LNCaP clone FGC (cell line): ENCODE measurements at places on chromosomes 2 and 18.

DNA sequence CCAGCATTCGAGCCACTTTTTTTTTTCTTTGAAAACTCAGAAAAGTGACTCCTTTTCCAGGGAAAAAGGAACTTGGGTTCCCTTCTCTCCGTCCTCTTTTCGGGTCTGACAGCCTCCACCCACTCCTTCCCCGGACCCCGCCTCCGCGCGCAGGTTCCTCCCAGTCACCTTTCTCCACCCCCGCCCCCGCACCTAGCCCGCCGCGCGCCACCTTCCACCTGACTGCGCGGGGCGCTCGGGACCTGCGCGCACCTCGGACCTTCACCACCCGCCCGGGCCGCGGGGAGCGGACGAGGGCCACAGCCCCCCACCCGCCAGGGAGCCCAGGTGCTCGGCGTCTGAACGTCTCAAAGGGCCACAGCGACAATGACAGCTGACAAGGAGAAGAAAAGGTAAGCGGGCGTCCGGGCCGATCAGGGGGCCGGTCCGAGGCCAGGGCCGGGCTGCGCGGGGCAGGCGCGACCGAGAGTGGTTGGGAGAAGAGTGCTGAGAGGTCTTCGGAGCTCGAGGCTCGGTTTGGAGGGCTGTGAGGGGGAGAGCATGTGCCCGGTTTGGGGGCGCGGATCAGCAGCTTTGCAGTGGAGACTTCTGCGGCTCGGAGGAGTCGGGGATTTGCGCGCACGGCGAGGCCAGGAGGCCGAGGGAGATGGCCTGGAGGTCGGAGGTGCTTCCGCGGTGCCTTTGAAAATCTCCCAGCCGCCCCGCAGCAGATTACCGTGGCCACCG lies 502 bp downstream of the EPAS1 start:
- no peak for DNase-seq

- no peak for DNase-seq
Measured at GRCh38 chr2:42118754-42119569, 50.2 kb upstream of the EML4 start.

DNA sequence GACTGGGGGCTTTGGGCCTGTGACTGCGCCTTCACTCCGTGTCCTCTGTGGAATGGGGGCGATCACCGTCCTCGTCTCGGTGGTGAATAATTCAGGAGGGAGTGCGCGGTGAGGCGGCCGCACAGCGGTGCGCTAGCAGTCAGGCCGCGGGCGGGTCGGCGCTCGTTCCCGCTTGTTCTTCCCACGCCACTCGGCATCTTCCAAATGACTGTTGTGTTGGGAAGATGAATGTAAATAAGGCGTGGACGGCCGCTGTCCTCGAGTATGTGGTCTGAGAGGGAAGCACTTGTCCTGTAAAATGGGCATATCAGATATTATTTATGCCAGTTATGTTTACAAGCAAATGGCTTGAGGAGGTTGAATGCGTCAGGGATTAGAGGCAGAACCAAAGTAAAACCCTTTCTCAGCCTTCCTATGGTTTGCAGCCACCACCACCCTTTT lies 608 bp upstream of the VPS4B start:
- peak; percentile 13 for DNase-seq

DNA sequence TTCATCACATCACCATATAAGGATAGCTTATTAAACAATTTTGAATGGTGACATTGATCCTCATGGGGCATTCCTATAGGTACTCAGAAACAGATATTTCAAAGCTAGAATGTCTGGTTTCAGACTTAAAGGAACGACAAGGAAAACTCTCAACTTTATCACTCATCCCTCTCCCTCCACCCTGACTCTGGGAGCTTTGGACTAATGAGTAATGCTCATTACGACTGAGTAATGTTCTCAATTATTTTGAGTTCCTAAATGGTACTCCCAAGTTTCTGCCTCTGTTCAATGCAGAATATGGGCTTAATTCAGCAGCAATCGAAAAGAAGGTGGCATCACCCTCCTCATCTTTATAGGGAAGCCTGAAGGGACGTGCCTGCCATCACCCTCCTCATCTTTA lies 43.4 kb downstream of the RFX8 start:
- no peak for DNase-seq

DNA sequence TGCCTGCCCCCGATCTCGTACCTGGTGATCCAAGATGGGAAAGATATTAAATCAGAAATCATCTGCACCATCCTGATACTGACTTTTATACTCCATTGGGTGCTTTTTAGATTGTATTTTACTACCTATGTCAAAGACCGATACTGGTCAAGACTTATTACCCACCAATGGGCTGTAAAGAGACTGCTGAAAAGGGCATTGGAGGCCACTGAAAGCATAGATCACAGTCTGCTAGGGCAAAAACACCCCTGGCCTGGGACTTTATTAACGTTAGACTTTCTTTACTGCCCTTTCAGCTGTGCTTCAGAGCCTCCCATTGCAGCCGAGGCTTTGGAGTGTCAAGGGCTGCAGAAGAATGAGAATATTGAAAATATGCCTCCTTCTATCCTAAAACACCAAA lies 472.8 kb upstream of the DDX18 start:
- DNase-seq, result no peak

- no peak for DNase-seq
Measured at GRCh38 chr2:71517851-71518250, 64.5 kb downstream of the DYSF start.

DNA sequence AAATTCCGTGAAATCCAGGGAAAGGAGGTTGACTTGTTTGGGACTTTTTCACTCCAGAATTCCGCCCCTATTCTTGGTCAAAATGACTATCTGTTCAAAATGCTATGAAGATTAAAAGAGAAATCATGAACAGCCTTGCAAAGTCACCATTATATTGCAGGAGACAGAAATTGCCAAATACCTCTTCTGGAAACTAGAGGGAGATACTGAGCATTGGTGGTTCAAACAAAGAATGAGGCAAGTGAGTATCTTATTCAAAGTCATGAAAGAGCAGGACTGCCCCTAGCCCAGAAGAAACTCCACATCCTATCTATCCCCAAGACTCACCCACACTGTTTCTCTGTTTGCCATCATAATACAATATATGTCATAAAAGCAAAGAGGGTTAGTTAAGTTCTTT lies 862.3 kb upstream of the POU3F3 start:
- DNase-seq, result no peak

DNA sequence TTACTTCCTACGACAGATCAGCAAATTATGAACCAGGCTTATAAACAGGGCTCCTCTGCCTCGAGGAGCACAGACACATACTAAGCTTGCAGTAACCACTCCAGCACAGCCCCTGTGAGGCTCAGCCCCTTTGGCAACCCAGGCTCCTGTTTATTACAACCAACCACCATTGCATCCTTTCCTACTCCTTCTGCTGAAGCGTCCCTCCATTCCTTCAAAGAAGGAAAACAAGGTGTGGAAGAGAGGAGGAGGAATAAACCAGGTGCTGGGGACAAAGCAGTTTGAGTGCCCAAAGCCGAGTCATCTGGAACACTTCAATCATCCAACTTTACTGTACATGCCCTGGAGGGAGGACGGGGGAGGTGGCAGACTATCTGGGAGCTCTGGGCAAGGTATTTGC lies 87.2 kb upstream of the MGAT4A start:
- no peak for DNase-seq

GRCh38 chr2:58120626-58121229 lies 74.1 kb downstream of the VRK2 start:
- no peak for DNase-seq

DNA sequence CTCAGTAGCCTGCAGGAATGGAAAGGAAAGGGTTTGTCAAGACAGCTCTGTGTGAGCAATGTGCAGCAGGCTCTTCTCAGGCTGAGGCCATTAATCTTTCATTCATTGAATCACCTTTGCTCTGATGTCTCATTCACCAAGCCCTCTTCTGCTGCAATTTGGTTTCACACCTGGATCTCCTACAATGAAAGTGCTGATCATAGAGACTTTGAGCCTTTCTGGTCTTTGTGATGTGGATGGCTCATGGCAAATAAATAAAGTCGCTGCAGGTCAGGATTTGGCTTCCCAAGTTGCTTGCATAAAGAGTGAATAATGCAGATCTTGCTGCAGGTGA lies 95.8 kb upstream of the SPRED2 start:
- DNase-seq, result no peak

- DNase-seq, result no peak
Measured at GRCh38 chr2:218780851-218781690, 876 bp upstream of the CYP27A1 start.

GRCh38 chr18:32368170-32368569 lies 102.5 kb downstream of the GAREM1 start:
- no peak for DNase-seq

DNA sequence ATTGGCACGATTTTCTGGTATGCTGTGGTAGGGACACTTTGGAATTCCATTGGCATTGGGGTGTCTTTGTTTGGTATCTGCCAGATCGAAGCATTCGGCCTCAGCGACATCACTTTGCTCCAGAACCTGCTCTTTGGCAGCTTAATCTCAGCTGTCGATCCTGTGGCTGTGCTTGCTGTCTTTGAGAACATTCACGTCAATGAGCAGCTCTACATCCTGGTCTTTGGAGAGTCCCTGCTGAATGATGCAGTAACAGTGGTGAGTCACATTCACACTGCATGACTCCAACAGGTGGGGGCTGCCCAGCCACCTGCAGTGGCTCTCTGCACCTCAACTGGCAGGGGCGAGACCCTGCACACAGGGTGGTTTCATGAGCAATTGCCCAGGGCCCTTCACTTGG lies 38.4 kb downstream of the SLC9A2 start:
- DNase-seq, result no peak

- no peak for DNase-seq
Measured at GRCh38 chr18:57088883-57089282, 58.0 kb upstream of the BOD1L2 start.
